Left lung (tissue), 14 donors: ENCODE measurements at places on chromosomes 7 and 10.

DNA sequence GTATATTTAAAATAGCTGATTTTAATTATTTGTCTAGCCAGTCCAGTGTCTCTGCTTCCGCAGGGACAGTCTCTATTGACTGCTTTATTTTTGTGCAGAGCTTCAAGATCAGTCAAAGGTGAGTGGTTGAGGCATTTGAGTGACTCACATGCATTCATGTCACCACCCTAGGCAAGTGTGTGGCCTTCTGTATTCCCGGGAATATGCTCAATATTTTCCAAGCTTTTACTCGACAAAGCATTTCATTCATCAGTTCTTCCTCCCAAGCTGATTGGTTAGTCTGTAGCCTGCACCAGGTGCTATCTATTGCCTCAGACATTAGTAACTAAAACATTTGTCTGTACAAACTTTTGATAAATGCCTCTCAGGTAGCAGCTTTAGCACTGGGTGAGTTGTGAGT, 471.5 kb upstream of the NRG3 start:
- no peak overlapping the region for H3K4me3 ChIP-seq
- DNase-seq, result no peak
- H3K36me3 ChIP-seq, result no peaks in the 10 kb centered on the region
- H3K27ac ChIP-seq, result no peak overlapping the region
- H3K4me1 ChIP-seq, result no peaks in the 10 kb centered on the region

GRCh38 chr7:786472-787255, 45.6 kb upstream of the SUN1 start:
- H3K27me3 ChIP-seq, result no peaks in the 10 kb centered on the region
- H3K36me3 ChIP-seq, result no peaks in the 10 kb centered on the region
- no peak overlapping the region for H3K27ac ChIP-seq
- H3K4me1 ChIP-seq, result no peaks in the 10 kb centered on the region
- H3K4me3 ChIP-seq, result no peak overlapping the region

GRCh38 chr10:99290306-99290705, 38.9 kb upstream of the CNNM1 start:
- no peaks in the 10 kb centered on the region for H3K4me1 ChIP-seq
- no peaks in the 10 kb centered on the region for H3K36me3 ChIP-seq
- H3K27ac ChIP-seq, result no peak overlapping the region
- no peak overlapping the region for H3K4me3 ChIP-seq
- no peak for DNase-seq
- H3K27me3 ChIP-seq, result no peaks in the 10 kb centered on the region

GRCh38 chr7:157528785-157529341, 192.1 kb downstream of the DNAJB6 start:
- H3K4me3 ChIP-seq, result no peak overlapping the region
- H3K36me3 ChIP-seq, result no peaks in the 10 kb centered on the region
- no peaks in the 10 kb centered on the region for H3K27me3 ChIP-seq
- H3K27ac ChIP-seq, result no peak overlapping the region
- no peak for DNase-seq

DNA sequence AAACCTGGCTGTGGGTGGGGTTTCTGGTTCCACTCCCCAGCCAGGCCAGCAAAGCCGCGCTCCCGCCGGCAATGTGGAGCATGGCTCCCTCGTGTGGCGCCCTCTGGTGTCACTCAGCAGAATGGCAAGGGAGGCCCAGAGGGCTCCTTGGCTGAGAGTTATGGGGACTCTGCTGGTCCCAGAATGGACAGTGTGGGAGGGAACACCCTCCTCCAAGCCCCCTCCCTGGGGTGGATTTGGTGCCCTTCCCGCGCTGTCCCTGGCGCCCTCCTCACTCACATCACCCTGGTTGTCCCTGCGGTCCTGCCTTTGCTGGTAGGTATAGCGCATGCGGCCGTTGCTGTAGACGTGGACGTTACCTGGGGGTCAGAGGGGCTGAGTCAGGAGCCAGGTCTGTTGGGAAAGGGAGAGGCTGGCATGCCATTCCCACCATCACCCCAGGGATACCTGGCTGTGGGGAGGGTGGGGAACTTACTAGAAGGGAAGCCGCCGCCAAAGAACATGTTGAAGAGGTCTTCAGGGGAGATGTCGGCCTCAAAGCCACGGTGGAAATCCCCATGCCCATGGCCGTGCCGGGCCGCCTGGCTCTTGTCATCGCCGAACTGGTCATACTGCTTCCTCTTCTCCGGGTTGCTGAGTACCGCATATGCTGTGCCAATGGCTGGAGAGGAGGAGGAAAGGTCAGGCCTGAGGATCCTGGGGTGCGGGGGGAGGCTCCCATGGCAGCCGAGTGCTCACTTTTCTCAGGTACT, 14.0 kb downstream of the DNAJB12 start:
- no peaks in the 10 kb centered on the region for H3K27me3 ChIP-seq
- no peaks in the 10 kb centered on the region for H3K36me3 ChIP-seq
- H3K4me1 ChIP-seq, result peaks cover 36% of the 10 kb centered on the region
- no peak for DNase-seq
- H3K4me3 ChIP-seq, result no peak overlapping the region

- no peaks in the 10 kb centered on the region for H3K36me3 ChIP-seq
- H3K4me3 ChIP-seq, result no peak overlapping the region
- H3K27ac ChIP-seq, result no peak overlapping the region
- no peak for DNase-seq
- peaks cover 22% of the 10 kb centered on the region for H3K4me1 ChIP-seq
- peaks cover 13% of the 10 kb centered on the region for H3K27me3 ChIP-seq
These were observed 2.4 kb upstream of the AIFM2 start for GRCh38 chr10:70135046-70135445.

- DNase-seq, result no peak
- H3K36me3 ChIP-seq, result no peaks in the 10 kb centered on the region
- H3K4me1 ChIP-seq, result no peaks in the 10 kb centered on the region
- H3K27ac ChIP-seq, result no peak overlapping the region
These were observed 1.7 kb upstream of the POU6F2 start for GRCh38 chr7:38975944-38976392.

DNA sequence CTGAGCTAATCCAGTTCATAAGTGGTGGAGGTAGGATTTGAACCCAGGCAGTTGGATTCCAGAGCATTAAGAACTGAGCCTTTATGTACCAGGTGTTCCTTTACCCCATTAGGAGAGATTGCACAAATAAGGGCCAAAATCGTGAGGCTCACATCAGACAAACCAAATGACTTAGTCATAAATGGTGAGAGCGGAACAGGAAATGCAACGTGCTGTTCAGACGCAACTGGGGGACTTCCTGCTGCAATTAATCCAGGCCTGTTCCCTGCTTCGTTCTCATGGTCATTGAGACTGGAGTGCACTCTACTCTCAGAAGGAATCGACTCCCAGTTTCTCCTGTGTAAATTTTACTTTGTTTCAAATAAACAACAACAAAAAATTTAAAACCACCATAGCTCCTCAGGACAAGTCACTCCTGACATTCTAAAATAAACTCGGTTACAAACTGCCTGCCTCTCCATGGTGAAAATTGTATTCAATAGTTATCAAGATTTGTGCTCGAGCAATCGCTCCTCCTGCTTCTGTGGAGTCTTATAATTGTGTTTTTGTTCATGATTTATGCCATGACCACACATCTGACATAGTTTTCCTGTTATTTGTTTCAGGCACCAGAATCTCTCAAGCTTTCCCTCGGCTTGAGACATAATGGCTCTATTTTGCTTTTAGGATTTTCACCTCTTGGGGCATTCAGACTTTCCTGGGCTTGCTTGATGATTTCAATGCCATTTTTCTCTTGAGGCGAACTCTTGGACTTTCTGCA, 115.3 kb upstream of the BMPER start:
- no peaks in the 10 kb centered on the region for H3K27me3 ChIP-seq
- no peaks in the 10 kb centered on the region for H3K4me1 ChIP-seq
- H3K36me3 ChIP-seq, result no peaks in the 10 kb centered on the region
- DNase-seq, result no peak
- no peak overlapping the region for H3K27ac ChIP-seq
- no peak overlapping the region for H3K4me3 ChIP-seq

- no peaks in the 10 kb centered on the region for H3K36me3 ChIP-seq
- no peak overlapping the region for H3K27ac ChIP-seq
- H3K4me3 ChIP-seq, result no peak overlapping the region
- no peaks in the 10 kb centered on the region for H3K27me3 ChIP-seq
- DNase-seq, result no peak
These were observed 280.0 kb downstream of the ELFN1 start for GRCh38 chr7:1950066-1950451.

DNA sequence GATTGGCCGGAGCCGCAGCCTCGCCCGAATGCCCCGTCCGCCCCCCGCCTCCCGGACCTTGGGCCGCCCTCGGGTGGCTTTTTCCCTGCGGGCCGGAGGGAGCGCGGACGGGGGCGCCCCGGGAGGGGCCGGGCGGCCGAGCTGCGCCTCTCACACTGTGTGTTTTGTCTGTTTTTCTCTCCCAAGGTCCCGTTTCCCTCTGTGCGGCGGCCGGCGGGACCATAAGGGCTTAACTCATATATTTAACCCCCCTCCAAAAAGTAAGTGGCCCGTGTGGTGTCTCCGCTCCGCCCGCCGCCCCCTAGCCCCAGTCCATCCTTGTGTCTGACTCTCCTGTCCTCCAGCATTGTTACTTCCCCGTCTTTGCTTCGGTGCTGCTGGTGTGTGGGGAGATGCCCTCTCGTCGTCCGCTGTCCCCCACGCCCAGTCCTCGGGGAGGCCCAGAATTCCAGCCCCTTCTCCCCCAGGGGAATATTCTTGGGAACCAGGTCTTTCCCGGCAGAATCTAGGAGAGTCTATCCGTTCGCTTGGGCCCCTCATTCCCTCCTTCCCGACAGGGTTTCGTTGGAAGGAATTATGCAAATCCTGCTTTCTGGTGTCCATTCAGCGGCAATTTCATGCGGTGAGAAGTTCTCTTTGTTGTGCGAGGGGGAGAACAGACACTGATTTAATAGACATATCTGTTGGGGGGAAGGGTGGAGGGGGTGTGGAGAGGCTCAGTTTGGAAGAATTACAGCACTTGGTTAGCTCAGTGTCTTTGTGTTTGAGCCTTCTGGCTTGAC, 1.3 kb downstream of the LCOR start:
- peak overlapping the region; percentile 72 for H3K4me3 ChIP-seq
- peaks cover 4% of the 10 kb centered on the region for H3K36me3 ChIP-seq
- no peak for DNase-seq
- peaks cover 58% of the 10 kb centered on the region for H3K4me1 ChIP-seq
- H3K27ac ChIP-seq, result peak overlapping the region; percentile 93
- H3K27me3 ChIP-seq, result no peaks in the 10 kb centered on the region

DNA sequence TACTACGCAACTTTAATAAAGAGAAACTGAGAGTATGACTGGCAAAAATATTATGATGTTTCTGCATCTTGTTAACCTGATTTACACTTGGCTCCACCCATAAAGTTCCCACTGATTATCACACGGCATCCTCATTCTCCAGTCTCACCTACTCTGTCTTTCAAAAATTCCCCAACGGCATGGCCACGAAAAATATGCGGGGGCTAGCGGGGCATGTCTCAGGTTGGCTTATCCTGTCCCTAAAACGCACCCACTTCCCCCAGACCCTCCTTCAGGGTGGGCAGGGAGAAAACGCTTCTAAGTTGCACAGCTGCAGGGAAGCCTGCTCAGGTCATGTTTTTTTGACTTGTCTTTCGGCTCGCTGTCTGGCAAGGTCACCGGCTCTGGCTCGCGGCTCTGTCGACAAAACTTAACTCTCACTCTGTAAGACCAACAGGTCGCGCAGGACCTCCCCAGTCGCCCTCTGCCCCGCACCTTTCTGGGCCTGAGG, 3.8 kb downstream of the CDK6 start:
- H3K4me1 ChIP-seq, result peaks cover 2% of the 10 kb centered on the region
- H3K27ac ChIP-seq, result peak overlapping the region; percentile 86
- peak overlapping the region; percentile 82 for H3K4me3 ChIP-seq
- no peak for DNase-seq

GRCh38 chr7:3917436-3917835, 616.4 kb downstream of the SDK1 start:
- peaks cover 6% of the 10 kb centered on the region for H3K4me1 ChIP-seq
- no peak for DNase-seq
- no peaks in the 10 kb centered on the region for H3K36me3 ChIP-seq
- no peaks in the 10 kb centered on the region for H3K27me3 ChIP-seq

- no peaks in the 10 kb centered on the region for H3K36me3 ChIP-seq
- no peak overlapping the region for H3K27ac ChIP-seq
- no peak overlapping the region for H3K4me3 ChIP-seq
- H3K27me3 ChIP-seq, result no peaks in the 10 kb centered on the region
- DNase-seq, result no peak
- H3K4me1 ChIP-seq, result no peaks in the 10 kb centered on the region
These were observed 1131.4 kb downstream of the XPNPEP1 start for GRCh38 chr10:108791794-108792474.

- H3K36me3 ChIP-seq, result peaks cover 10% of the 10 kb centered on the region
- no peaks in the 10 kb centered on the region for H3K27me3 ChIP-seq
- peak; percentile 79 for DNase-seq
- no peak overlapping the region for H3K4me3 ChIP-seq
- peaks cover 24% of the 10 kb centered on the region for H3K4me1 ChIP-seq
- H3K27ac ChIP-seq, result no peak overlapping the region
These were observed 94.6 kb downstream of the CUX1 start for GRCh38 chr7:101911800-101912715.

GRCh38 chr10:74544106-74544505, 282.3 kb upstream of the KAT6B start:
- no peaks in the 10 kb centered on the region for H3K36me3 ChIP-seq
- DNase-seq, result no peak
- H3K4me3 ChIP-seq, result no peak overlapping the region
- H3K4me1 ChIP-seq, result no peaks in the 10 kb centered on the region
- H3K27me3 ChIP-seq, result no peaks in the 10 kb centered on the region

DNA sequence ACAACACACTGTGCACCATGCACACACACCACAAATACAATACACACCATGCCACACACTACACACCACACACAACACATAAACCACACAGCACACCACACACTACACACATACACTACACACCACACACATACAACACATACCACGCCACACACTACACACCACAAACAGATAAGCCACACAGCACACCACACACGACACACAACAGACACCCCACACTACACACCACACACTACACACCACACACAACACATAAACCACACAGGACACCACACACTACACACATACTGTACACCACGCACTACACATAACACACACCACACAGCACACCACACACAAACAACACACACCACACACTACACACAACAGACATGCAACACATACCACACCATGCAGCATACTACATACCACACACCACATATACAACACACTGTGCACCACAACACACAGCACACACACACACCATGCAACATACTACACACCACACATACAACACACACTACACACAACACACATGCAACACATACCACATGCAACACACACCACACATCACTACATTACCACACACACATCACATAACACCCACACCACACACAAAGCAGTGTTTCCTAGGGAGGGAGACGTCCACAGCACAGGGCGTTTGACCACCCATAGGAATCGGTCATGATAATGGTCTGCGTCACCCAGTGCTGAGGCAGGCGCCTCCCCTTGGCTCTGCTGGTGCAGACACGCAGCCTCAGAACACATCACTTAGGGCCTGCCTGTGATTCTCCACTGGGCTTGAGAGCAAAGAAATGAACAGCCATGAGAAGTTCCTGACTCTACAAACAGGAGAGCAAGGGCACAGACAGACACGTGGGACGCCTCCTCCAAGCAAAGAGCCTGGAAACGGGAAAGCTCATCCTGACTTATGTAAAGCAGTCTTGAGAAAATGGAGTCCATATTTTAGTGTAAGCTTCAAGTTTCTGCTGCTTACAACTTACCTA, 458.3 kb downstream of the PTPRN2 start:
- no peak overlapping the region for H3K4me3 ChIP-seq
- H3K27ac ChIP-seq, result no peak overlapping the region
- DNase-seq, result no peak
- H3K36me3 ChIP-seq, result no peaks in the 10 kb centered on the region
- H3K27me3 ChIP-seq, result no peaks in the 10 kb centered on the region
- H3K4me1 ChIP-seq, result no peaks in the 10 kb centered on the region

- H3K36me3 ChIP-seq, result no peaks in the 10 kb centered on the region
- H3K4me3 ChIP-seq, result no peak overlapping the region
- no peaks in the 10 kb centered on the region for H3K27me3 ChIP-seq
These were observed 411.9 kb upstream of the KLF6 start for GRCh38 chr10:4196771-4197390.
